Fibroblast of mammary gland (primary cell): ENCODE measurements at places on chromosomes 13 and 19.

DNA sequence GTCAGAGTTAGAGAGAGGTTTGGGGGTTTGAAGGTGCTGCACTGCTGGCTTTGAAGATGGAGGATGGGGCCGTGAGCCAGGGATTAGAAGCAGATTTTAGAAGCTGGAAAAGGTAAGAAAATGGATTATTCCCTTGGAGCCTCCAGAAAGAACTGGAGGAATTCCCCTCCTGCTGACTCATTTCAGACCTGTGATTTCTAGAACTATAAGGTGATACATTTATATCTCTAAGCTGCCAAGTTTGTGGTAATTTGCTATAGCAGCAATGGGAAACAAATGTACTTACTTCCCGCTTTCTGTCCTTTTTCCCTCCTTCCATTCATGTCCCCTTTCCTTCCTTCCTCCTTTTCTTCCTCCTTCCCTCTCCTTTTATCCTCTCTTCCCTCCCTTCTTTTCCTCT, 78.5 kb upstream of the PCDH8 start:
- DNase-seq, result no peak

- DNase-seq, result no peak
Measured at GRCh38 chr13:63607153-63607552, 2191.5 kb upstream of the PCDH20 start.

GRCh38 chr13:79549355-79550106, 68.6 kb downstream of the NDFIP2 start:
- no peak for DNase-seq

DNA sequence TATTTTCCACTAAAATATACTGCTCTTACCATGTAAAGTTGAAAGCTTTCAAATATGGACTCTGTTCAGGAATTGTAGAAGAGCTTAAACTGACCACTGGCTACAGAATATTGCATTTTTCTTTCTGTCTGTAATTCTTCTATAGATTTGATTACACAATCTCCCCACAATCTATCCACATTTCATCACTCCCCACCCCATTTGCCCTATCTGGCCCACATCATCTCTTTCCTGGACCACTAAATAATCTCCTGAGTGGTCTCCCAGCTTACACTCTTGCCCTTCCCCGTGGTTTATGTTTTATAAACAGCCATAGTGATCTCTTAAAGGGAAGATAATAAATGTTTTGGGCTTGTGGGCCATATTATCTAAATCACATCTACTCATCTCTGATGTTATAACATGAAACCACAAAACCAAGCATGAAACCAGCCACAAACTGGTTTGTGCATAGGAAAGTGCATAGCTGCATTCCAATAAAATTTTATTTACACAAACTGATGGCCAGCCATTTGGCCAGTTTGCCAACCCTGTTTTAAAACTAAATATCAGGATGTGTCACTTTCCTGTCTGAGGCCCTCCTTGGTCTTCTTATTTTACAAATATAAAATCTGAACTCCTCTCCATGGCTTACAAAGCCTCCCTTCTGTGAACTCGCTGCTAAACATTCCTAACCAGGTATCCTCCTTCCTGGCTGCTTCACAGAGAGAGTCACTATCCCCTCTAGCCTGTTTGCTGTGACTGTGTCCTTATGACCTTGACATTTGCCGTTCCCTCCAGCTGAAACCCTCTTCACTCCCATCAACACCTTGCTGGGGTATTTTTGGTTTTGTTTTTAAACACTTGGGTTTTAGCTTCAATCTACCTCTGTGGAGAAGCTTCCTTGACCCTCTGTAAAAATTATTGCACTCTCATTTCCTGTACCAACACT, 500.9 kb downstream of the GPC6 start:
- peak; percentile 64 for DNase-seq

- no peak for DNase-seq
Measured at GRCh38 chr13:107942030-107942617, 273.2 kb downstream of the LIG4 start.

- DNase-seq, result peak; percentile 18
Measured at GRCh38 chr19:53945441-53945840, 17.3 kb upstream of the CACNG8 start.

- peak; percentile 74 for DNase-seq
Measured at GRCh38 chr13:33487575-33488243, 202.2 kb upstream of the STARD13 start.

- DNase-seq, result peak; percentile 61
Measured at GRCh38 chr19:1825909-1826556, 14.0 kb upstream of the ATP8B3 start.

- peak; percentile 13 for DNase-seq
Measured at GRCh38 chr13:29704648-29705047, 109.2 kb upstream of the SLC7A1 start.

GRCh38 chr19:4389511-4390016, 10.8 kb downstream of the SH3GL1 start:
- DNase-seq, result no peak

- DNase-seq, result peak; percentile 90
Measured at GRCh38 chr19:48123907-48124651, 13.5 kb upstream of the PLA2G4C start.

DNA sequence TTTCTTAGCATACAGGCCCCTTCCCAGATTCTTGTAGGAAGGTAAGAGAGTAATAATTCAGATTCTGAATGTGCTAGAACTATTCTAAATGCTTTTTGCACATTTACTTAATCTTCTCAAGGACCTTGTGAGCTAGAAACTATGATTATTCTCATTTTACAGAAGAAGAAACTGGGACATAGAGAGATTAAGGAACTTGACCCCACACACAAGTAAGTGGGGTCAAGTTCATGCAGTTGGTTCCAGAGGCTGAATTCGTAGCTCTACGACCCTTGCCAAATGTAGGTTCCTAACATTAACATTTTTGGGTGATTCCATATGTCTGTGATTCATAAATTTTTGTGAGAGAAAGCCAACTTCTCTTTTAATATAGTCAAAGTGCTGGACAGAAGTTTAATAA, 238.1 kb downstream of the LACC1 start:
- no peak for DNase-seq

DNA sequence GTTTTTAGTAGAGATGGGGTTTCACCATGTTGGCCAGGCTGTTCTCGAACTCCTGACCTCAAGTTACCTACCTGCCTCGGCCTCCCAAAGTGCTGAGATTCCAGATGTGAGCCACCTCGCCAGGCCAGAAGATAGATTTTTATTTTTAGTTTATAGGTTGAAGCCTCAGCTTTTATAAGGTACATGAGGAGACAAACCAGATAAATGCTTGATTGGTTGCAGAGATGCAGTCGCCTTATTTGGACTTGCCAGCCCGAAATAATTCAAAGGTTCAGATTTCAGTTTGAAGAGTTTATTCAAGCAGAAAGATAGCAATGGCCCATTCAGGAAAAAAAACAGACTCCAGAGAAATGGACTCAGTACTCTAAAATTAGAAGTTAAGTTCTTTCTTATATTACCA, 3.1 kb downstream of the ZNF69 start:
- no peak for DNase-seq

GRCh38 chr13:21297447-21297846, 121.0 kb downstream of the MRPL57 start:
- DNase-seq, result peak; percentile 11

DNA sequence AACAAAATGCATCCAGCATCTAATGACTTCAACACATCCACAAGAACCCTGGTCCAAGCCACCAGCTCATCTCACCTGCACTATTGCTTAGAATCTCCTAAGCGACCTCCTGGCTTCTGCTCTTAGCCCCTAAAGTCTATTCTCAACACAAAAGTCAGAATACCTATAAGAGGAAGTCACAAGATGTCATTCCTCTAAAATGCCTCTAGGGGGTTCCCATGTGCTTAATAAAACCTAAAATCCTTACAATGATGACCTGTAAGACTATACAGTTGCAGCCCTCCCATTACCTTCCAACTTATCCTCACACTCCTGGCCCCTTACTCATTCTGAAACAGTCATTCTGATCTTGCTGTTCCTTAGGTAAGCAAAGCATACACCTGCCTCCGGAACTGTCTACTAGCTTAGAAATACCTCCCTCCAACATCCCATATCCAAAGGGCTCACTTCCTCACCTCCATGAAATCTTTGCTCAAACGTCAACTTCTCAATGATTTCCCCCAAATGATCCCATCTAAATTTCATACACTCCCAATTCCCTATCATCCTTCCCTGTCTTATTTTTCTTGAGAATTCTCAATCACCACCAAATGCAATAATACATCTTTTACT, 10.0 kb downstream of the ATP7B start:
- peak; percentile 59 for DNase-seq

- DNase-seq, result no peak
Measured at GRCh38 chr13:47890146-47890814, 110.8 kb downstream of the SUCLA2 start.

DNA sequence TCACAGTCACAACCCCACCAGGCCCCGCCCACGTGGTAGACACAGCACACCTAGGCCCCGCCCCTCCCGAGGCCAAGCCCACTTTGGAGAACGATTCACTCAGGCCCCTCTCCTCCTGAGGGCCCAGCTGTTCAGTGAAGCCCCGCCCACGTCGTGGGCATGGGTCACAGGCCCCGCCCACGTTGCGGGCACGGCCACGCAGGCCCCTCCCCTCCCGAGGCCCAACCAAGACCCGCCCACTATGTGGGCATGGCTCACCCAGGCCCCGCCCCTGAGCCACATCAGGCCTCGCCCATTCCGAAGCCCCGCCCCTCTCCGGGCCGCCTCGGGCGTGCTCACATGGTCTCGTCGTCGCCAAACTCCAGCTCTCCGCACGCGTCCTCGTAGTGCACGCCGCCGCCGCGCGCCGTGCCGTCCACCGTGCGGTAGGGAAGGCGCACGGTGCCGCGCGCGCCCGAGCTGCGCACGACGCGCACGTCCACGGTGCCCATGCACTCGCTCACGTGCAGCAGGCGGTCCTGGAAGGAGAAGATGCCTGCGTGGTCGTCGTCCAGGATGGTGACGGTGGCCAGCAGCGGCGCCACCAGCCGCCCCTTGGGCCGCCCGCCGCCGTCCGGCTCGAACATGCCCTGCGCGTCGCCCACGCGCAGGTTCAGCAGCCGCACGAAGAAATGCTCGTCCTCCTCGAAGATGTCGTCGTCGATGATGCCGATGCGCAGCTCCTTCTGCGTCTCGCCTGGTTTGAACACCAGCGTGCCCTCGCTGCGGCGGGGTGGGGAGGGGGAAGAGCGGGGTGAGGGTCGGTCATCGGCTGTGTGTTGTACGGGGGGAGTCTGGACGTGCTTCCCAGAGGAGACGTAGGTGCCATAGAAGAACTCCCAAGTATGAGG, 24.0 kb downstream of the SLC8A2 start:
- peak; percentile 41 for DNase-seq

DNA sequence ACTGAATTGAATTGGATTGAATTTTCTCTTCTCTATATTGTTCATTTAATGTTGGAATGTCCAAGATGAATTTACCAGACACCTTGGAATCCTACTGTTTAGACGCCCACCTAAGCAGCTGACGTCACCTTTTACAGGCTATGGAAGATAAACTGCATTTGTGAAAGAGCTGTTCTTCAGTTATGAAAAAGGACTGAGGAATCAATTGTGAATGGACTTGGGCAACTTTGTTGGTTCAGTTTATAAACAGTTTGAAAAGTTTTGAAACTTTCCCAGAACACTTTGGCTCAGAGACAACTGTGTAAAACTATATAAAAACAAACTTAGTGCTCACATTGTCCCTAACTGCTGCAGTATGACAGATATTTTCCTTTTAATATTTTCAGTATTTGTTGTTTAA, 590.8 kb upstream of the SPRY2 start:
- DNase-seq, result peak; percentile 38

DNA sequence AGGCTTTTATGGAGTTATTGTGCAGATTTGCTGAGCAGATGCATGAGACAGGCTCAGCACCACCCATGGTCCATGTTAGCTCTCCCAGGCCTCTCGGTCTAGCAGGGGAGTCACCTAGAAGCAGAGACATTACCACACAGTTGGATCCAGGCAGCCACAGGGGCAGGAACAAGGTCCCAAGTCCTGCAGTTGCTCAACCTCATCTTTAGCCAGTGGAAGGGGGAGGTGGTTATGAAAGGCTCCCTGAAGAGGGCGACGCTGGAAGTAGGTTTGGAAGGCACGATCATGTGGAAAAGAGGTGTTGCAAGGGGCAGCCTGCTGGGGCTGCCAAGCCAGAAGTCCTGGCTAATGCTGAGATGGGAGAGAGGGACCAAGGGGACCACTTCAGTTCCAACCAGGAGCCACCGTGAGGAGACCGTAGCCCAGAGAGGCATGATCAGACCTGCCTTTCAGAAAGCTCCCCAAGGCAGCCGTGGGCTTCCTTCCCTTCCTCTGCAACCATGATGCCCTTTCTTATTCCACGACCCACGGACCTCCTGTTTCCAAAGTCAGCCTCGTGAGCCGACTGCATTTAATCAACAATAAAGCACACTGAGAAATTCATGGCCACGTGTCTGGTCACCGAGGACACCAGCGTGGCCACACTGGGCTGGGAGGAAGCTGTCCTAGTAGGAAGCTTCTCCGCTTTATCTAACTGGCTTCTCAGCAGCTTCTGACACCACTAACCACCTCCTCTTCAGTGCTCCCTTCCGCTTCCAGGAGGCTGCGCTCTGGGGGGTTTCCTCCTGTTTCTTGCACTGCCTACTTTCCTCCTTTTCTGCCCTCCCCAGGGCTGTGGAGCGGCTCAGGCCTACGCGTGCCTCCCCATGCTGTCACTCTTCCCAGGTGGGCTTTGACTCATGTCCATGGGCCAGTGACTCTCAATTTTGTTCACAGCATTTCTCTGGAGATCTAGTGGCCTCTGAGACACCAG, 2.6 kb downstream of the AP1M1 start:
- peak; percentile 74 for DNase-seq

DNA sequence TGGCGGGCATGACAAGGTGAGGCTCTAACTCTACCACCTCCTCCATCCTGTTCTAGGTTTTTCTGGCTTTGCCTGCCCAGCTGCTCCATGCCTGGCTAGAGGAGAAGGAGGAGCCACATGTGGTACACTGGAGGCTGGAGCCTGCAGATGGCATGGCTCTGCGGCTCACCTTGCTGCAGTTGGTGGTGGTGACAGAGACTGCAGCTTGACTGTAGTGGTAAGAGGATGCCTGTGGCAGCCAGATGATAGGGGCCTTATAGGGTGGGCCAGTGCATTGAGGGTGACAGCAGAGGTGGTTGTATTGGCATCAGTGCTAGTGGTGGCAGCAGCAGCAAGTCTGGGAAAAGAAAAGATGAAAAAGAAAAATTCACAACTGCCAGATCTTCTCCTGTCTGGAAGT, 146.2 kb downstream of the TNFRSF19 start:
- no peak for DNase-seq

DNA sequence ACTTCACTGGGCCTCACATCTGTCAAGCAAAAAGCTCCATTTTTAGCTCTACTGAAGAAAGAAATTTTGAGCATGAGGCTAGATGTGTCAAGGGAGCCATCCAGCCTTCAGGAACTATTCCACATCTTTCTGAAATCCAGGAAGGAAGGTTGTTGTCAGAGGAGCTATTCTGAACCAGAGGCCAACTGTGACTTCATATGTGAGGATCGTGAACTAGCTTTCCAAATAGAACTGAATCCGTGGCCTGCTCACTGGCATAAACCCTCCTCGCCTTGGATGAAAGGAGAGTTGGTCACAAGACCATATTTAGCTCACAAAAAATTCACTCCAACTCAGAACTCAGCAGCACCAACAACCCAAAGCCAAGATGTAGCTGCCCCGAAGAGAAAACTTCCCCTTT, 195.8 kb downstream of the FOXO1 start:
- DNase-seq, result peak; percentile 36

GRCh38 chr19:50859849-50860248, 5.1 kb downstream of the KLK3 start:
- no peak for DNase-seq
